ENCODE measurements at places on chromosomes 2 and 18. TPM values are rescaled to one million over a fixed set of nuclear protein-coding genes. Genes with fewer than 3 reads are reported as not detected.

MTHFD2 gene
- 26.3 TPM for total RNA-seq

C2orf66 gene
- not detected for total RNA-seq

ALLC gene
- total RNA-seq: not detected

TYMS gene
- total RNA-seq: 3.5 TPM

NETO1 gene
- not detected for total RNA-seq

BCL2 gene
- 113 TPM for total RNA-seq

PLA2R1 gene
- total RNA-seq: not detected

DPYSL5 gene
- total RNA-seq: not detected

CCDC85A gene
- not detected for total RNA-seq

GATA6 gene
- total RNA-seq: 0.32 TPM

GULP1 gene
- total RNA-seq: 0.13 TPM

KCNS3 gene
- total RNA-seq: not detected

DAW1 gene
- not detected for total RNA-seq

ACADL gene
- not detected for total RNA-seq

Measured in T-cell (primary cell).